ENCODE measurements at places on chromosomes 3 and 15.

DNA sequence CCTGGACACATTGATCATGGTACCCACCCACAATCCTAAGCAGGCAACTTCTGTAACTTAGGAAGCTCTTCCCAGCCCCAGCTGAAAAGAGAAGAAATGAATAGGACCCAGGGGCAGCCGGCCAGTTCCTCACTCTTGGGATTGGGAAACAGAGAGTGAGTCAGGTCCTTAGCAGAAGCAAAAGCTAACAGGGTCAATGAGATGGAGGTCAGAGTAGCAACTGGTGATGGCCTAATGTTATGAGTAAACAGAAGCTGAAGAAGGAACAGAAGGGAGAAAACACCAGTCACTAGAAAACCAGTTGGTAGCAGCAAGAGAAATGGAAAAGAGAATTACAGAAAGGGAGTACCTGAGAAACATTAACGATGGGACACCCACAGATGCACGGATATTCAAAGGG, 20.0 kb downstream of the RIOX2 start:
- no peak for DNase-seq

- no peak for DNase-seq
These were observed 848 bp upstream of the GOLGA8B start for GRCh38 chr15:34584330-34584668.

DNA sequence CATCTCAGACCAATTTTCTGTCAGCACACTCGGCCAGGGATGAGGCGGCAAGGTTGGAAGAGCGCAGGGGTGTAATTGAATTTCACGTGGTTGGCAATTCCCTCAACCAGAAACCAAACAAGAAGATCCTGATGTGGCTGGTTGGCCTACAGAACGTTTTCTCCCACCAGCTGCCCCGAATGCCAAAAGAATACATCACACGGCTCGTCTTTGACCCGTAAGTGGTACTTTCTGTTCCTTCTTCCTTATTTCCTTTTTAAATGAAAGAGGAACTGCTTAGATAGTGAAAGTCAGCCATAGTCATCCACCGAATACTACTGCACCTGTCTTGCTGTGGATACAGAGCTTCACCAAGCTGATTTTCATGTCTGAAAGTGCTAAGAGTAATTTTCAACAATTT, 60.1 kb downstream of the SGO1 start:
- no peak for DNase-seq

- no peak for DNase-seq
These were observed 98.6 kb downstream of the TCF12 start for GRCh38 chr15:57017024-57017423.

DNA sequence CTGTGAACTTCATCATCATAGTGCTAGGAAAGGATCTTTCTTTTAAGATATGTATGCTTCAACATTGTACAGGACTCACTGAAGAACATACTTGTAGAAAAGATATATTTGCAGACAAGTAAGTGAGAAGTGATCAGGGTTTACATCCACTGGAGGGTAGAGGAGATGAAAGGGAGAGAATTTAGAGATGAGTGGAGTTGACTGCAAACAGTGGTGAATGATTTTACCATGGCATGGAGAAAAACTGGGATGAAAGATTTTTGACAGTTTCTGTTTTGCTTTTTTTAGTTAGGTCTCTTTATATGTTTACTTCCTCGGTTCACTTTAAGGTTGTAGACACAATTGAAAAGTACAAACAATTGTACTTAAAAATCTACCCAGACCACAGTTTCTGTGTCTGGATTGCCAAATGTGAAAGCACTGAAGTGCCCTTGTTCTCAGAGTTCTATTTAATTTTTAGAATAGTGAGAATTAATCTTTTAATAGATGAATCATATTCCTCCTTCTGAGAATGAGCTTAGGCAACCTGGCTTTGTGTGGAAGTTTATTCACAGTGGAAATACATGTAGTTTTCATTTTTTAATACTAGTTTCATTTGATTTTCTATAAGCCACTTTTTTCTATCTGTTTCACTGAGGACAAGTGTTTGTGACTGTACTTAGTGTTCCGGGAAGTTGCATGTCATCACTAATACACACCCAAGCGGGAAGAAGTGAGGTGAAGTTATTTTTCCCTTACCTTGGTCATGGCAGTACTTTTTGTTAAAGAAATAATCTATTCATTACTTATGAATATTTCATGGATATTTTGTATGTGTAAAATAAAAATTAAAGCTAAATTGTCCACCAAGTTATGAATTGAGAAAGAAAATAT, 1.8 kb upstream of the GPR171 start:
- DNase-seq, result no peak

- DNase-seq, result no peak
These were observed 125.0 kb upstream of the PLXNA1 start for GRCh38 chr3:126857928-126858327.

DNA sequence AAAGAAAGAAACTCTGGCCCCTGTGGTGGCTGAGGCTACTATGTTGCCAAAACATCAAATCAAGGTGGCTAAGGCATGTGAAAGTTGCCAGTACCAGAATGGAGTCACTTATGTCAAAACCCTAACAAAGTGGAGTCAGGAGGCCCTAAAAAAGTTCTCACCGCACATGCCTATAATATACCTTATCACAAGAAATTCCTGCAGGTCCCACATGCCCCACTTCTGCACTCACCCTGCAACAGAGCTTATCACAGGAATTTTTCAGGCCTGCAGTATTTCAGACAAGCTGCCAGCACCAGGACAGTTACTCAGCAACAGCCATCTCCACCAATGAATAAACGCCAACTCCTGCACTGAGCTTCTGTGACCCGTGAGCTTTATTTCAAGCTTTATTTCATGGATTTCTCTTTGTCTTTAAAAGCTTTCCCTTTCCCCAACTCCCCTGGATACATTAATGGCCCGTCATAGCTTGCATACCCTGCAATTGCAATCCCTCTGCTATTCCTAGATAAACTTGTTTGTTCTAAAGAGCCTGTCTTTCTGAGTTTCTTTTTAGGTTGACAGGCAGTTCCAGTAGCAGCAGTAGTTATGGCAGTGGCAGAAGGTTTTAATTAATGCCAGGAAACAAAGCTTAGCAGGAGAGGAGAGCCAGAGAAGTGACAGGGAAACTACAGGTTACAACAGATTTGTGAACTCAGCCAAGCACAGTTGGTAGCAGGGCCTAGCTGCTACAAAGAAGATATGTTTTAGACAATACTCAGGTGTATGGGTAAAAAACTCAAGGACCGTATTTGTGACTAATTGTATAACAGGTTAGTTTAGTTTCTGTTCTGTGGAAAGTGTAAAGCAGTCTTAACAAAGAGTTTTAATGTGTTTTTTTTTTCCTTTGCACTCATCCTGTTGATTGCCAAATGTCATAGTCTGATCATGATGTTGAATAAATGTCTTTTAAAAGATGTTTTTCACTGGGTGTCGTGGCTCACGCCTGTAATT, 15.9 kb upstream of the TMEM42 start:
- no peak for DNase-seq

- no peak for DNase-seq
These were observed 507.0 kb downstream of the TBL1XR1 start for GRCh38 chr3:176690083-176690869.

DNA sequence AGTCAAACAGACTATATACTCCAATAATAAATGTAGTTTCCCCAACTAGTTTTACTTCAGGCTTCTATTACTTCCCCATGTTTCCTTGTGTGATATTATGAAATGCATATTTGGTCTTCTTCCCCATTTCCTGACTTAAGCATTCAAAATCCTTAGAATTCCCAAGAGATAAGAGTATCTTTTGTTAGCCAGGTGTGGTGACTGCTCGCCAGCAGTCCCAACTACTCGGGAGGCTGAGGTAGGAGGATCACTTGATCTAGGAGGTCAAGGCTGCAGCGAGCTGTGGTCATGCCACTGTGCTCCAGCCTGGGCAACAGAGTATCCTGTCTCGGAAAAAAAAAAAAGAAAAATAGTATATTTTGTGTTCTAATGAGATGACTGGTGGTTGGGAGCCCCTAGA, 72.7 kb upstream of the UBE2E2 start:
- no peak for DNase-seq

Data from NCI-H2029 (cell line).